Endodermal cell (in vitro differentiated cells): ENCODE measurements at places on chromosomes 11 and 22. TPM values are rescaled to one million over a fixed set of nuclear protein-coding genes. Genes with fewer than 3 reads are reported as not detected.
A peak's percentile ranks its signal among the peaks of the same experiment; 100 is the strongest.

GRCh38 chr11:128803011-128803410, 64.1 kb downstream of the KCNJ1 start:
- DNase-seq, result no peak

PKNOX2 gene
- total RNA-seq, result 4.6 to 6.9 TPM (median 6.7 TPM) in 3 replicates

MPPED2 gene
- total RNA-seq, result 16.4 and 18.7 TPM in 2 replicates

CADM1 gene
- 76.3 to 102 TPM (median 83.3 TPM) in 3 replicates for total RNA-seq

DNA sequence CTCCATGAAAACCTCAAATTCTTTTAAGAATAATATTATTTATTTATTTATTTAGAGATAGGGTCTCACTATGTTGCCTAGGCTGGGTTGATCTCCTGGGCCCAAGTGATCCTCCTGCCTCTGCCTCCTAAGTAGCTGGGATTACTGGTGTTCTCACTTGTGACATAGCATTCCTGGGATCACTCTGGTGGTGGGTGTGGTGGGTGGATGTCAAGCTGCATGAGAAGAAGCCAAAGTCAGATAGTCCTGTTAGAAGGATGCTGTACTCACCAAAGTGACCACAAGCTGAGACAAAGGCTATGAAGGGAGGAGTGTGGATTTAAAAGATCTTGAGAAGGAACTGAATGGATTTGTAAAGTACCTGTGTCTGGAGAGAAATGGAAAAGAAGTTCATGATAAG, 87.9 kb upstream of the SPON1 start:
- DNase-seq, result no peak

GRCh38 chr11:76558473-76558872, 112.1 kb downstream of the LRRC32 start:
- no peak for DNase-seq

DNA sequence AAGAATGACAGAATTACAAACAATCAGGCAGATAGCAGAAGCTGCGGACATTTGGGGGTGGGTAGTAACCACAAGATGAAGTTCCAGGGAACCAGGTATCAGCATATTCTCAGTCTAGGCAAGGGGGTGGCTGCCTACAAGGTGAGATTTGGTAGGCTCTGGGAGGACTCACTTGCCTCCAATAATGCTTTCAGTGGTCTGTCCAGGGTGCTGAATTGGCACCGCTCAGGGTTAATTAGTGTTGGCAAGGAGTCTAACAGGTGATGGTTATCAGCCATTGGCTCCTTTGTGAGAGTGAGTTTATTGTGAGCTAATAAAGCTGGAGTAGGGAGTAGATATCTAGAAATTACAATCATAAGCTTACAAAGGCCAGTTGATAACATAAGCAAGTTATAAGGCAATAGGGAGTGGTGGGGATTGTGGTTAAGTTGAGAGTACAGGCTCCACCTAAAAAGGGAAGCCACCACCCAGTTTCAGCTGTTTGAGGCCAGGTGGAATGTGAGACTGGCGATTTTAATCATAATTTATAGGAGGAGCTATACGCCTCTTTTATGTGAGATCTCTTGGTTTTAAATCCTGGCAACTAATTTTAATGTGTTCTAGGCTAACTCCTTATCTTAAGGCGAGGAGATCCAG, 320.5 kb downstream of the MIAT start:
- DNase-seq, result peak; percentile 75

NFAM1 gene
- total RNA-seq, result 1.1 to 1.5 TPM (median 1.2 TPM) in 3 replicates

- DNase-seq, result peak; percentile 91
These were observed 453 bp downstream of the GAS2 start for GRCh38 chr11:22666688-22667439.

- DNase-seq, result no peak
These were observed 79.4 kb downstream of the IGLL1 start for GRCh38 chr22:23500508-23501260.

GRCh38 chr11:47099214-47099917, 77.3 kb downstream of the ARFGAP2 start:
- DNase-seq, result no peak

DNA sequence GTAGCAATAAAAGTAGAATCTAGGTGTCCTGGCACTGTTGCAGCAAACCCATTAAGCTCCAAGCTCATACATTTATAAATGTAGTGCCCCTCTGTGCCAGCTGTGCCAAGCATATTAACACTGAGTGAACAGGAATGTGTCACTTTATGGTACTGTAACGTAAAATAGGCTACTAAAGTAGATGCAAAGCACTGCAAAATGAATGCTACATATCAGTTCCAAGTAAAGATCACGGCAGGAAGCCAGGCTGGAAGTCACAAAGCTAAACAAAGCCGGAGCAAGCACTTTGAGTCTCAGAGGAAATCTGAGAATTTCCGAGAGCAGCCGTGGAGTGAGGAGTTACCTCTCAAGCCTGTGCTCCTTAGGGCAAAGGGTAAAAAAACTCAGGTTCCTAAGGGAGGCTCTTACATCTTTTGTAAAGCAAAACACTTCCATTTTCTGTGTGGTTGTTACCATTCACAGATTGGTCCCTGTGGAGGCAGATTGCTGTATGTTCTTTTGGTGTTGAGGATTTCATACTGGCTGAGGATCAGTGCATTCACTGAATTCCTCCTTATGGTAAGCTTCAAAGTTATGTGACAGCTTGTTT, 85.7 kb downstream of the WNT11 start:
- peak; percentile 67 for DNase-seq

- no peak for DNase-seq
These were observed 15.7 kb upstream of the AMPD3 start for GRCh38 chr11:10439351-10439750.

DNA sequence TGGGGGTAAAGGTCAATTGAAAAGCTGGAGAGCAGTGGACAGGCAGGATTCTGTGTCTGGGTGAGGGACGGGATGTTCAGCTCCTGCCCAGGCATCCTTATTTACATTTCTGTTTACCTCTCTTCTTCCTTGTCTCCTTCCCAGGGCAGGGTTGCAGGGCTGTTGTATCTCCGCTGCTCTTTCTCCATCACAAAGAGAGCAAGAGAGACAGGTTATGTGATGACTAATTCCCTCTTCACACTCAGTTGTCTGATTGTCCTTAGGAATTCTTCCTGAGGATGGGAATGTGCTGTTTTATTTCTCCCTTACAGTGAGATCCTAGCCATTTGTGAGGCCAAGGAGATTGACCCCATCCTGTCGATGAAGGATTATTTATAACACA, 104.9 kb downstream of the VPREB1 start:
- peak; percentile 70 for DNase-seq

- no peak for DNase-seq
These were observed 105.1 kb downstream of the CHST1 start for GRCh38 chr11:45560155-45560912.

DYNC2H1 gene
- total RNA-seq, result 30.2 to 31.9 TPM (median 30.3 TPM) in 3 replicates

GRCh38 chr22:20241579-20242392, 26.3 kb downstream of the RTN4R start:
- no peak for DNase-seq

MMP7 gene
- not detected in 2 replicates for total RNA-seq

RAB39A gene
- 2.8 to 7.5 TPM (median 6.2 TPM) in 3 replicates for total RNA-seq

DNA sequence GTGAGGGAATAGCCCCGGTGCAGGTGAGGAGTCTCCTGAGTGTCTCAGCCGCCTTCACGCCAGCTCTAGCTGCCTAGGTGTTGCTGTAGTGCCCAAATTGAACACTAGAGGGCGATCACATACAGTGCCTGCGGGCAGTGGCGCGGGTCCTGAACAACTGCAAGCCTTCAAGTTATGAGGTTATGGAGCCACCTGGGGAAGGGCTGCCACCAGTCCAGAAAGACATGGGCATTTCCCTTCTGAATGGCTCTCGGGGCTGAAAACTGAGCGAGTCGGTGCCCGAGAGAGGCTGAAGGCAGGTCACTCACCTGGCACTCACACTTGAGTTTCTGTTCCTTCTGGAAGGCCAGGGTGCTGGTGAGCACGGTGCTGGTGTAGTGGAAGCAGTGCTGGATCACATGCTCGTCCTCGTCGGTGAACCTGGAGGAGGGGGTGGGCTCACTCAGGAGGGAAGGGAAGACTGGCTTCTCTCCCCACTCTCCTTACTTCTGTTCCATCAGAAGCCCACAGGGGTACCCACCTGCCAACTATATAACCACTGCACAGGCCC, 88.4 kb downstream of the PDE2A start:
- peak; percentile 95 for DNase-seq

DNA sequence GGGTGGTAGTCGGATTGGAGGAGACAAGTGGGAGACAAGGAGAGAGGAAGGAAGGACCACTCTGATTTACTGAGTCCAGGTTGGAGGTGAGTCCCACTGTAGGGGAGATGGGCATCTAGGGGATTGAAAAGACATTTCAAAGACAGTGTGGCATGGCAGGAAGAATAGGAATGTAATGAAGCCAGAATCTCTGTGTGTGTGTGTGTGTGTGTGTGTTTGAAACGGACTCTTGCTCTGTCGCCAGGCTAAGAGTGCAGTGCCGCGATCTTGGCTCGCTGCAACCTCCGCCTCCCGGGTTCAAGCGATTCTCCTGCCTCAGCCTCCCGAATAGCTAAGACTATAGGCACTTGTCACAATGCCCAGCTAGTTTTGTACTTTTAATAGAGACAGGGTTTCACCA, 4.2 kb upstream of the CSDC2 start:
- no peak for DNase-seq

TMA7B gene
- total RNA-seq, result not detected in 2 replicates

OR5AN1 gene
- total RNA-seq, result not detected in 3 replicates

- DNase-seq, result no peak
These were observed 17.7 kb downstream of the PRR14L start for GRCh38 chr22:31732089-31732829.

DNA sequence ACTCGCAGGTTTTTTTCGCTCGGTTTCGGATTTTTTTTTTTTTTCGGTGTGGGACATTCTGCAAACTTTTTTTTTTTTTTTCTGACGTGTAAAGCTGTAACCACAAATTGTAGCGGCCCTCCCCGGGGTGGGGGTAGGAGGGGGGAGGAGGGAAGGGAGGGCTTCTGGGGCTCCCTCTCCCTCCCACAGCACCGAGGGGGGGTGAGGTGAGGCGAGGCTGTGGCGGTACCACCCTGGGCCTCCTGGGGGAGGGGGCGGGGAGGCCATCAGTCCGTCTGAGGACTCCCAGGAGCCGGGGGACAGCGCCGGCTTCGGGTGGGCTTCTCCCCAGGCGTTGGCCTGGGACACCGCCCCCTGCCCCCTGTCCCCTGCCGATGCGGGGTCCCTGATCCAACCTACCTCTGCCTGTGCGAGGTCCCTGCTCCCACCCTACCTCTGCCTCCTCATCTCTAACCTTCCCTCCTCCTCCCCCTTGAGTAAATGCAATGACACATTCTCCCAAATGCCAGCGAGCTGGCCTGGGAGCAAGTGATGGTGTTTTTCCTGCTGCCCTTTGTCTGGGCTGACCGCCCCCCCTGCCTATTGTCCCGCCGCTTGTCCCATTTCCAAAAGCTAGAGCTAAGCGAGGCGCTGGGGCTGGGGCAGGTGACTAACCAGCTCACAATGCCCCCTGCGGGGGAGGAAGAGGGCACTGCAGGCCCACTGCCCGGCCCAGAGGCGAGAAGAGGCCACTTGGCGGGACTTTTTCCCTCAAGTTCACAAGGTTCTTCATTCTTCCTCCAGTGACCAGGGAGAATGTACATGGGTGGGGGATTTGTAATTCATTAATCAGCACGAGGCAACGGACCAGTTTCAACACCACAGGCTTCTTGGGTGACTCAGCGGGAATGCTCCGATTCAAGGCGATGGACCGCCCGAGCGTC, 511 bp upstream of the CLCF1 start:
- peak; percentile 94 for DNase-seq

GRCh38 chr11:40688369-40688768, 771.1 kb downstream of the LRRC4C start:
- no peak for DNase-seq

RBMXL2 gene
- total RNA-seq, result not detected in 2 replicates

DNA sequence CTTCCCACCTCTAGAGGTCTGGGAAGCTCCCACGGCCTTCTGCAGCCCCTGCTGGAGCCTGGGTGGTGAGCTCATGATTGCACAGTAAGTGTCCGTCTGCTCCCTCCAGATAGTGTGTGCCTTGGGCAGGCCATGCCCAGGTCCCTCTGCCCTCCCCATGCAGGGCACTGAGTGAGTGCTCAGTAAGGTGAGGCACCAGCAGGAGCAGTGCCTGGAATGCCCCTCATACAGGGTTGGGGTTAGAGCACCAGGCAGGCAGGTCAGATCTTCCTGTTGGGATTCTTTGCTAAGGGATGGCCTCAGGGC, 50.3 kb downstream of the NAT10 start:
- no peak for DNase-seq

SIAE gene
- total RNA-seq, result 6.2 and 7.4 TPM in 2 replicates

SYNGR1 gene
- 18.8 and 19.0 TPM in 2 replicates for total RNA-seq

DNA sequence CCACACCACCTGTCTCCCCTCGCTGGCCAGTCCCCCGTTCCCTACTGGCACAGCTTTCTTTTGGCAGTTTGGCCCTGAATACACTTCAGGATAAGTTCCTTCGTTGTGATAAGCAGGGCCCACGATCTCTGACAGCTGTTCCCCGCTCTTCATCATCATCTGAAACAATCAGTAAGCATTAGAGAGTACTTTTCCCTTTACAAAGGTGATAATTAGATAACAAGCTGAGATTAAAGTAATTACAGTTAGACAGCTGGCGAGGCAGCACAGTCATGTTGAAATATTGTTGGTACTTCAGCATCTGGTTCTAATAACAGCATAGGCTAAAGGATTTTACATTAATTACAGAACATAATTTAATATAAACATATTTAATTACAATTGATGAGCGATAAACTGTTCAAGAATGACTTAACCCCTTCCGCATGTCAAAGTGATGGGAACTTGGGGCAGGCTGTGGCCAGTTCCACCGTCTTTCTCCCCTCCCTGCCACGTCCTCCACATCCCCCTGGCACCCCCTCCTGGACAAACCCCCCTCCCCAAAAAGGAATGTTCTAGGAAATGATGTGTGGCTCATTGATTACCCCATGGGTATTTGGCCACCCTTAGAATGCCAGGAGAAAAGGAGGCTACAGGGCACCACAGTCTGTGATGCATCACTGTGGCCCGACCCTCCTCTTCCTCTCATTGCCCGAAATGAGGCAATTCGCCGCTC, 134.9 kb downstream of the RCN1 start:
- no peak for DNase-seq

GRCh38 chr22:45483918-45484499, 18.7 kb upstream of the FBLN1 start:
- no peak for DNase-seq

GRCh38 chr22:34993548-34993947, 72.4 kb upstream of the ISX start:
- DNase-seq, result no peak

GRCh38 chr11:86621854-86622253, 50.6 kb downstream of the ME3 start:
- no peak for DNase-seq
